ENCODE measurements at places on chromosomes 12 and 14.

DNA sequence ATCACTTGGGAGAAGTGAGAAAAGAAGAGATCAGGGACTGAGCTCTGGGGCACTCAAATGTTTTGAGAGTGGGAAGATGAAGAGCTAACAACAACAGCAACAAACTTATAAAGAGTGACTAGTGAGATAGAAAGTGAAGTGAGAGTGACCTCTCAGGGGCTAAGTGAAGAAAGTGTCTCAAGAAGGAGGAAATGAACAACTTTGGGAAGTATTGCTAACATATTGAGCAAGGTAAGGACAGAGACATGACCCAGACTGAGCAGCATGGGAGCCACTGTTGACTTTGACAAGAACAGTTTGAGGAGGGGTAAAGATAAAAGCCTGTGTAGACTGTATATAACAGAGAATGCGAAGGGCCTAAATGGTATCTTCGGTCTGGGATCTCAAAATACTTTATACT is 155.1 kb upstream of the BTG1 start:
- DNase-seq = no peak

DNA sequence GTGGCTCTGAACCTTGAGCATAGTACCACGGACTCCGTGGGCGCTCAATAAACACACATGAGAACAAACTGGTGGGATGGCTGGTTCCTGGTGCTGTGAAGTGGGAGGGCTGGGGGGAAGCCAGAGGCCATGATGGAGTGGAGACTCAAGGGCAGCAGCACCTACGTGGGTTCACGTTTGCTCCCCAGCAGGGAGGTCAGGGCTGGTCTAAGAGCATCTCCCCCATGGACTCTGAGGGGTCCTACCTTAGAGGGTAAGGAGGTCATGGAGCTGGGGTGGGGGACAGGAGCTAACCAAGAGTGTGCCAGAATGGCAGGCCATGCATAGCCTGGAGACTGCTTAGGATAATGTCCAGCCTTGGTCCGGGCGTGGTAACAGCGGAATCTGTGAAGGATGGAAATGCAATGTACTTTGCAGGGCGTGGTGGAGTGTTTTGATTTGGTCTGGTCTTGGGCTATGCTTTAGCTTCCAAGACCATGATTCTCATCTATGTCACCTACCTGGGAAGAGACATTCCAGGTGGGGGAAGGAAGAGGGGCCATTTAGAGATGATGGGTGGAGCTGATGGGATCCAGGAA is 103.0 kb downstream of the PRMT8 start:
- no peak for DNase-seq

- no peak for DNase-seq
Observed at GRCh38 chr14:76261371-76261811, 109.7 kb downstream of the GPATCH2L start.

GRCh38 chr14:104132981-104133380 is 5.4 kb upstream of the KIF26A start:
- DNase-seq = no peak

DNA sequence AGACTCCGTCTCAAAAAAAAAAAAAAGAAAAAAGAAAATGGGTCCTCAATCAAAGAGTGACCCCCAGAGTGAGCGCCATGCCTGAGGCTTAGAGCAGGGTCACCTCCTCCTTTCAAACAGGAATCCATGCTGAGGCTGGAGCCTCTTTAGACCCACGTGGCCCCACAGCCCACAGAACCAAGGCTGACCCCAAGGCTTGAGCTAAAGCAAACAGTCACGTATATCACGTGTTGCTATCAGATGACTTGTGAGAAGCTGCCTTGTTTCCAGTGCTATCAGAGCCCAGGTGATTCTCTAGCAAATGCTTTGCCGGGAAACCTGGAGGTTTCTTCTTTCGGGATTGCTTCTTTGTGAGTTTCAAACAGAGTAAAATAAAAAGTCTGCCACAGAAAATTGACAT is 31.7 kb upstream of the DYNC1H1 start:
- no peak for DNase-seq

DNA sequence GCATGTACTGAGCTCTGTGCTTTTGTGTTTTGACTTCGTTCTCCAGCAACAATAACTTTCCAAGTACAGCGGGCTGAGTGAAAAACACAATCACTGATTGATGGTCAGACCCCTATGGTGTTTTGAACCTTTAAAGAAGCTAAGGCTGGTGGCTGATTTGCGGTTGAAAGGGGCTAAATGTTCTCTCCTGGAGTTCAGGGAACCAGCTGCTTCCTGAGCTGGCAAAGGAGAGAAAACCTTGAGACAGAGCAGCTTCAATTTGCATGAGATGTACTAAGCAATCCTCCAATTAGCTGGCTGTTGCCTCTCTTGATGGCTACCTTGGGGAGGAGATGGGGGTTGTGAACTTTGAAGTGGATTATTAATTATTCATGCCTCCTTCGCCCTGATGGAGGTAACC is 546.7 kb upstream of the SEL1L start:
- no peak for DNase-seq

DNA sequence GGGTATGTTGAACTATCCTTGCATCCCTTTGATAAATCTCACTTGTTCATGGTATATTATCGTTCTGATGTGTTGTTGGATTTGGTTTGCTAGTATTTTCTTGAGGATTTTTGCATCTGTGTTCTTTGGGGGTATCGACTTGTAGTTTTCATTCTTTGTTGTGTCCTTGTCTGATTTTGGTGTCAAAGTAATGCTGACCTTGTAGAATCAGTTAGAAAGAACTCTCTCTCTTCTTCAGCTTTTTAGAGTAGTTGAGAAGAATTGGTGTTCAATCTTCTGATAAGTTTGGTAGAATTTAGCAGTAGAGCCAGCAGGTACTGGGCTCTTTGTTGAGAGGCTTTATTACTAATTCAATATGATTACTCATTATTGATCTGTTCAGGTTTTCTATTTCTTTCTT is 707.2 kb upstream of the LRFN5 start:
- no peak for DNase-seq

GRCh38 chr14:72618424-72618823 is 275.5 kb downstream of the DPF3 start:
- DNase-seq = no peak

GRCh38 chr12:100474617-100475016 is 951 bp downstream of the NR1H4 start:
- DNase-seq = no peak

GRCh38 chr14:70971560-70971959 is 64.3 kb downstream of the PCNX1 start:
- DNase-seq = no peak

DNA sequence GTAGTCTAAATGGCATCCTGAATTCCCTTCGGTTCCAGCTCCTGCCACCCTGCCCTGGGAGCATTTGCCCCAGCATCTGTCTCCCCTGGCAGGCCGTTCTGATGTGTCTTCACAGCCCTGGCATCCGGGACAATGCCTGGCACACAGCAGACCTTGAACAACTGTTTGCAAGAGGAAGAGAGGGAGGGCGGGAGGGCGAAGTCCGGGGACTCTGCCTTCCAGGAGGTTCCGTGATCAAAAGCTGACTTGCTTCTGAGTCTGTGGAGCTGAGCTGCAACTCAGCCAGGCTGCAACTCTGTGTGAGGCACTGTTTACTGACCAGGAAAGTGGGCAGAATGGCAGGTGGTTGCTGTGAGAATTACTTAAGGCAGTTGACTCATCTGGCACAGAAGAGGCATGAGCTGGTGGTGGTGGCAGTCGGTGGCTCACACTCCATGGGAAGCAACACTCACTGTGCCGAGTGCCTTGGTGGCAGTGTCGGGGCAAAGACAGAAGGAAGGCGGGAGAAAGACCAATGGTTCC is 61.1 kb upstream of the DLK1 start:
- DNase-seq = no peak

- DNase-seq = no peak
Observed at GRCh38 chr14:68501614-68502052, 291.2 kb downstream of the ZFP36L1 start.

DNA sequence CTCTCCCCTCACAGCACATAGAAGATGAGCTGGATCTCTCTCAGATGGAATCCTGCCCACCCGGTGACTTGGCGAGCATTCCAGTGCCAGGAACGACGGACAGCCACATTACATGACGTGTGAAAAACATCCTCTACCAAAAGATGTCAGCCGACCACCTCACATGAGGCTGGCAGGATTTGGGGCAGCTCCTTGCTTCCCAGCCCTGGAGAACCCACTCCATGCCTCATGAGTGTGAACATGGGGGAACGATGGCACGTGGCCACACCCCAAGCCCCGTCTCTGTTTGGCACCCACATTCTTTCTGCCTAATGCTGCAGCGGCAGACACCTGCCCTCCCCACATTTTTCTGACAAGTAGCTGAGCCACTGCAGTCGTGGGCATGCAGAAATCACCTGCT is 202.5 kb downstream of the CALM1 start:
- DNase-seq = no peak

GRCh38 chr14:25067600-25067999 is 17.7 kb upstream of the STXBP6 start:
- DNase-seq = no peak

DNA sequence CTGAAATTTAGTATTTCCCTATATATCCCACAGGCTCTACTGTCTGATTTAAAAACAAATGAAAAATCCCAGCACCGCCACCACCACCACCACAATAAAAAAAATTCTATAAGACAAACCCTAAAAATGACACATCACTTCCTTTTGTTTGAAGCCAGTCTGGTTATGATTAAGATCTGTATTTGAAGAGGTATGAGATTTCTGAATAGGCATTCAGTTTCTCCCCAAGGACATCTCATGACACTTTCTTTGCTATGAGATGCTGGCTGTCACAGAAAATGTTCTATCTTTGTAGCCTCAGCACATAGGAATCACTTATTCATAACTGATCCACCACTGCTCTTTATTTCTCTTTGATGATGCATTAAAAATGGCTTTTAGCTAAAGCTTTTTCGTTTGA is 1071.0 kb downstream of the SLC6A15 start:
- DNase-seq = no peak

DNA sequence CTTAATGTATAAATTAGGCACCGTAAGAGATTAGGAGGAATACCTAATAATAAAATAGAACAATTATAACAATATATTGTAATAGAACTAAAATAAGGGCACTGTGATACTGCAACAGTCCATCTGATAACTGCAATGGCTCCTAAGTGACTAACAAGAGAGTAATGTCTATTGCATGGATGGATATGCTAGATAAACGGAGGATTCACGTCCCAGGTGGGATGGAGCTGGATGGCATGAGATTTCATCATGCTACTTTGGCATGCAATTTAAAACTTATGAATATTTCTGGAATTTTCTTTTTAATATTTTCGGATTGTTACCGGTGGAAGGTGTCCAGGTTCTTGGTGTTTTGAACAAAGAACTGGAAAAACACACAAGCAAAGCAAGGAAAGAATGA is 2.2 kb upstream of the TMEM19 start:
- DNase-seq = no peak

DNA sequence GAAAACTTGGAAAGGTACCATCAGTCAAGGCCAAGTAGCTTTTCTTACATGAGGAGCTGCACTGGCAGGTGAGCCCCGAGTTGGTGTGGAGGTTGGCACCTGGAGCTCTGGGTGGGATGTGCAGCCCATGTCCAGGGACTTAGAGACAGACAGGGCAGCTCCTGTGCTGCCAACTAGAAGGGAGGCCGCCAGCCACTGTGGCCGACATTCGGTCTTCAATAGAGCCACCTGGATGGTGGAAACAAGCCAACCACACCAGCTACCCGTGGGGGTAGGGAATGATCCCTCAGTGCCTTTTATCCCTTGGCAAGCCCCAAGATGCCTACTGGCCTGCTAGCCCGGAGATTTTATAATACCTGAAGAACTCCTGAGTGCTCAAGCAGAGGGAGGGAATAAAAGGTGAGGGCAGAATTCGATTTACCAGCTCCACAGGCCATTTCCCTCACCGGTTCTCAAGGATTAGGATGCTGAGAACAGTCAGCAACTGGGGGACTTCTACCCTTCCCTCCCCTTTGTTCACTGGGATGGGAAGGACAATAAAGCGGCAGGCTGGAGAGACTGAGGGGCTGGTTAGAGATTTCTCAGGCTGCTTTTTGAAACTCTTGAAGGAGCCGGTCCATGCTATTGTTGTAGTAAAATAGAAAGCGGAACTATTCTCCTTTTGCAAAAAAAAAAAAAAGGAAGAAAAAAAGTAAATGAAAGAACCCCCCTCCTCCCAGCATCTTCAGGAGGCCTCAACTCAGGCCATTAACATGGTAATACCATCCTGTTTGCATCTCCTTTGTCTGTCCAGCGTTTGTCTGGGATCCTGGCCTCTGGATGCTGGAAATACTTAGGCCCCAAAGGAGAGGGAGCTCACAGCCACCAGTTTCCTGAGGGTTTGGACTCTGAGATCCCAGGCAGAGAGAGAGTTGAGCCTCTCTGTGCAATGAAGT is 321.6 kb downstream of the ZFP36L1 start:
- no peak for DNase-seq

GRCh38 chr14:20743556-20743955 is 2.1 kb upstream of the EDDM3A start:
- DNase-seq = no peak

- DNase-seq = no peak
Observed at GRCh38 chr14:68589447-68590200, 203.2 kb downstream of the ZFP36L1 start.

DNA sequence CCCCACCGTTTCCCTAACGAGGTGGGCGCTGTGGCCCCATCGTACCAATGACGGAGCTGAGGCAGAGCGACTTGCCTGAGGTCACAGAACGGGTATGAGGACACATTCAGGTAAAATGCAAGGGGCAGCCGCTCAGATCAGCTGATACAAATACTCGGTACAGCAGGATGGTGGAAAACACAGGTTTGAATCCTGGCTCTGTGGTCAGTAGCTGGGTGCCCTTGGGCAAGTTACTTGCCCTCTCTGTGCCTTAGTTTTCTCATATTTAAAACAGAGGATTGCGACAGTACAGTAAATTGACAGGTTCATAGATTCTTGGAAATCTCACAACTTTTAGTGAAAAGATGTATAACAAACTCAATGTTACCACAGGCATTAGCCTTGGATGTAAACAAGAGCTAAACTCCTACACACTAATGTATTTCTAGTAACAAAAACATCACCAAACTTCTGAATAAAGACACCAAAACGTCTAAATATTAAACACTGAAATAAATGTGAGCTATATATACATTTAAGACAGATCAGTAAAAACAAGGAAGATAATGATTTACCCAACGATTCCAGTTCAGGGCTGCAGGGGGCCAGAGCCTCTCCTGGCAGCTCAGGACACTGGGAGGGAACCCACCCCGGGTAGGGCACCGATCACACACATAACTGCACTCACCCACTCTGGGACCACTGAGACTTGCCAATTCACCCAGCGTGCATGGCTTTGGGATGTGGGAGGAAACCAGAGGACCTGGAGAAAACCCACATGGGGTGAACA is 128.4 kb downstream of the RBM19 start:
- no peak for DNase-seq

DNA sequence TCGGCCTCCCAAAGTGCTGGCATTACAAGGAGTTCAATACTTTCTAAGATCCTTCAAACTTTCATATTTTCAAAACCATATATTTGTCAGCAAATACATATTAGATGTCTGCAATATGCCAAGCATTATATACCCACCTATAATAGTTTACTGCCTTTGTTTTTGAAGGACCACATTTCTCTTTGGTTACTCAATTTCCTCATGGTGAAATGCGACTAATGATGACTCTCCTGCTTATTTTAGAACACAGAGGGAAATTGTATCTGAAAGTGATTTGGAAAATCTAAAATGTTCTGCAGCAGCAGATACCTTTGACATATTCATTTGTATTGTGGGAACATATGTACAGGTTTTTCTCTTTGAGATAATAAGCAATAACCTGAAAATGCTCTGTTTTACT is 2.7 kb upstream of the CNTN1 start:
- DNase-seq = no peak

GRCh38 chr14:36605506-36605857 is 23.1 kb upstream of the NKX2-8 start:
- no peak for DNase-seq

All from stimulated activated CD4-positive, alpha-beta T cell treated with anti-CD3 and anti-CD28 coated beads, Interleukin-4, amount 100 ng/mL, for 4 hours (primary cell).